ENCODE measurements at places on chromosomes 7 and 10.

- no peak for DNase-seq
Observed at GRCh38 chr10:88172159-88172558, 308.7 kb downstream of the PTEN start.

- no peak for DNase-seq
Observed at GRCh38 chr7:29289156-29290021, 94.8 kb downstream of the CHN2 start.

GRCh38 chr10:110568055-110568735 is 700 bp downstream of the SMC3 start:
- DNase-seq, result peak; percentile 22

DNA sequence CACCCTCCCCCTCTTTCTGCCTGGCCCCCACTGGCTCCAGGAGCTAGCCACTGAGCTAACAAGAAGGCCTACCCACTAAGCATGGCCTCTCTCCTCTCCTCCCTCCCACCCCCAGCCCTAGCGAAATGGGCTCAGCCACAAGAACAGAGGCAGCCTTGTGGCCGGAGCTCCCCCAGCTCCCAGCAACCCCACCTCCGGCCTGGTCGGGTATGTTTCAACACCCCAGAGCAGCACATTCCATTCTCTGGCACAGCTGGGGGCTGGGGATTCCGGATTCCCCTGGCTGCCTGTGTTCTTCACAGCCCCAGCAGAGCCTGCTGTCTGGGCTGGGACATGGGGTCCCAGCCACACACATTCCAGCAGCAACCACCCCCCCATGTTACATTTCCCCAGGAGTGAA is 9.0 kb downstream of the SFRP5 start:
- DNase-seq, result no peak

GRCh38 chr7:148155000-148155399 is 435.6 kb upstream of the C7orf33 start:
- DNase-seq, result no peak

DNA sequence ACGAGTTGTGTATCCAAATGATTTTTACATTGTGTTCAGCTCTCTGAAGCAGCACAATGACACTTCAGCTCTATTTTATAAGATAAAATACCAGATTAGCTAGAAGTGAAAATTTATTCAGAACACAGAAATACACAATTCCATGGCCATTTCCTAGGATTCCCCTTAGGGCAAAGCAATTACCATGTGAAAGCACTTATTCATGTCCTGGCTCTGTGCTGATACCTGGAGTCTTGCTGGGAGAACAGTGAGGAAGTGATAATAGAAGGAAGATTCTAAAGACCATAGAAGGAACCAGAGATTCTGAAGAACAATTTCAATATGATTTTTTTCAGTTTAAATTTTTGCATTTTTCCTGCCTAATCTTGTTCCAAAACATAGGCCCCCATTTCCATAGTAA is 657.4 kb upstream of the ZWINT start:
- DNase-seq, result no peak

DNA sequence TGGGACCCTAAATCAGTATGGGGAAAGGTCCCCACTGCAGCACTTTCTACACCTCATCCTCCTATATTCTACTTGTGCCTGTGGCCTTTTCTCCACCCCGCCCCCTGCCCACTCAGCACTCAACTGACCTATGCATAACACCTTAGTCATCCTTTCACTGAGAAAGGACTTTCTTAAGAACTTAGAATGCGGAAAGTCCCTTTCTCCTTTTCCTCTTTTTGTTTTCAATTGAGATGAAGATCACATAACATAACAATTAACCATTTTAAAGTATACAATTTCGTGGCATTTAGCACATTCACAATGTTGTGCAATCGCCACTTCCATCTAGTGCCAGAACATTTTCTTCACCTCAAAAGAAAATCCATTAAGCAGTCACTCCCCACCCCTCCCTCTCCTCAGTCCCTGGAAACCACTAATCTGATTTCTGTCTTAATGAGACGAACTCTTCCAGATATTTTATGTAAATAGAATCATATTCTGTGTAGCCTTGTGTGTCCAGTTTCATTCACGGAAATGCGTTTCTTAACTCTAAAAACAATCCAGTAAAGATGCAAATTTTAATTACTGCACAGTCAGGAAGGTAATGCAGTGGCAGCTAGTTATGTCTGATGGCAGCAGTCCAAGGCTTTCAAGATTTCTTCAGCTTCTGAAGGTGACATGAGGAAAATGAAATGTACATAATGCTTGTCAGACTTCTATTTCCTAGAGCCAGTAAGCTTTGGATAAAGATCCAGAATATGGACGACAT is 41.7 kb downstream of the FAS start:
- no peak for DNase-seq

- DNase-seq, result no peak
Observed at GRCh38 chr7:100866729-100867039, 503 bp upstream of the TRIP6 start.

DNA sequence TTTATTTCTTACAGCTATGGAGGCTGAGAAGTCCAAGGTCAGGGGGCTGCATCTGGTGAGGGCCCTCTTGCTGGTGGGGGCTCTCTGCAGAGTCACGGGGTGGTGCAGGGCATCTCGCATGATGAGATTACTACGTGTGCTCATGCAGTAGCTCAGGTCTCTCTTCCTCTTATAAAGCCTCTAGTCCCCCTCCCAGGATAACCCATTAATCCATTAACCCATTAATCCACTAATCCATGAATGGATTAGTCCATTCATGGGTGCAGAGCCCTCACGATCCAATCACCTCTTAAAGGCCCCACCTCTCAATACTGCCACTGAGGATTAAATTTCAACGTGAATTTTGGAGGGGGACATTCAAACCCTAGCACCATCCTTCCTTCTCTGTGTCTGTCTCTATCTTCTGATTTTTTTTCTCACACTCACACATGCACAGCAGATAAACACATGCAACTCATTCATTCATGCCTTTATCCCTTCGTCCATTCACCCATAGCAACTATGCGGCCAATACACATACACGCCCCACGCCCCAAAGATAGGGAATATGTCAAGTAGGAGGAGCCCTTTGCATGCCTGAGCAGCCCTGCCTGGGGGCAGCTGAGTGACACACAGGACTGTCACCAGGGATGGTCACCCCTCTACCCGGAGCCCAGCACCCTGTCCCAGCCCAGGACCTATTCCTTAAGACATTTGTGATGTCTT is 86.5 kb downstream of the C10orf105 start:
- no peak for DNase-seq

DNA sequence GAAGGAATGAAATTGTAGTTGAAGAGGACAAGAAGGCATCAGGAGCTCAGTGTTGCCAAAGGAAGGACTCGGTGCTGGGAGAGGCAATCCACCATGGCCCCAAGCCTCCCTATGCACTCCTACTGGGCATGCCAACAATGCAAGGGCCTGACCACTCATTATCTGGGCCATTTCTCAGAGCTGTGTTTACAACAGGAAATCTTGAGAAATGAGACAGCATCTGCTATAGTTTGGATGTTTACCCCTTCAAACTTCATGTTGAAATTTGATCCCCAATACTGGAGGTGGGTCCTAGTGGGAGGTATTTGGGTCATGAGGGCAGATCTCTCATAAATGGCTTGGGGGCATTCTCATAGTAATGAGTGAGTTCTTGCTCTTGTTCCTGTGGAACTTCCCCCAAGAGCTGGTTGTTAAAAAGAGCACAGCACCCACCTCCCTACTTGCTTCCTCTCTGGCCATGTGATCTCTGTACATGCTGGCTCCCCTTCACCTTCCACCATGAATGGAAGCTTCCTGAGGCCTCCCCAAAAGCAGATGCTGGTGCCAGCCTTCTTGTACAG is 50.8 kb upstream of the AOAH start:
- no peak for DNase-seq

- DNase-seq, result no peak
Observed at GRCh38 chr7:13104128-13104527, 416.7 kb downstream of the ARL4A start.

DNA sequence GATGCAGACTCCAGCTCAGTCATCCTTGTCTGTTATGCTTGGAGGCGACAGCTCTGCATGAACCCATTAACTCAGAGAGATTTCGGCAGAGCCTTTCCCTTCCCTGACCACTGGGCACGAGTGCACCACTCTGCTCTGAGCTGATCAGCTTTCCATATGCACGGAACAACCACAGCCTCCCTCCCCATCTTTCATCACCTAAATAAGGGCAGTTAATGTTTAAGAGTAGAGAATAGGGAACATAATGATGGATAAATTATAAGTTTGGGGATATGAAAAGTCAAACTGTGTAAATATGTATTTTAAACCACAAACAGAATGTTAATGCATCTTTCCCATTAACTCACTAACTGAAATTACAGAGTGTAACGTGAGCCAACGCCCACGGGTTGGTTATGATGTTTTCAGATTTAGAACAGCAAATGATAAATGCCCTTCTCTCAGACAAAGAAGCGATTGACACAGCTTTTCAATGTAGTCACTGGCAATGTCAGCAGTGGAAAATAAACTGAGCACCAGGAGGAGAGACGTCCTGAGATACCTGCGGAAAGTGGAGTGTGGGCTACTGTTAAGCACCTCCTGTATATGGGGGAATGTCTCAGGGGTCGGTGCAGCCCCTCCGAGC is 658.2 kb downstream of the LRMDA start:
- DNase-seq, result no peak
